HT-29 (cell line): ENCODE measurements at places on chromosomes 5 and 9.
A peak's percentile ranks its signal among the peaks of the same experiment; 100 is the strongest.

GRCh38 chr5:33321026-33321425 lies 119.7 kb upstream of the TARS1 start:
- DNase-seq: no peak

DNA sequence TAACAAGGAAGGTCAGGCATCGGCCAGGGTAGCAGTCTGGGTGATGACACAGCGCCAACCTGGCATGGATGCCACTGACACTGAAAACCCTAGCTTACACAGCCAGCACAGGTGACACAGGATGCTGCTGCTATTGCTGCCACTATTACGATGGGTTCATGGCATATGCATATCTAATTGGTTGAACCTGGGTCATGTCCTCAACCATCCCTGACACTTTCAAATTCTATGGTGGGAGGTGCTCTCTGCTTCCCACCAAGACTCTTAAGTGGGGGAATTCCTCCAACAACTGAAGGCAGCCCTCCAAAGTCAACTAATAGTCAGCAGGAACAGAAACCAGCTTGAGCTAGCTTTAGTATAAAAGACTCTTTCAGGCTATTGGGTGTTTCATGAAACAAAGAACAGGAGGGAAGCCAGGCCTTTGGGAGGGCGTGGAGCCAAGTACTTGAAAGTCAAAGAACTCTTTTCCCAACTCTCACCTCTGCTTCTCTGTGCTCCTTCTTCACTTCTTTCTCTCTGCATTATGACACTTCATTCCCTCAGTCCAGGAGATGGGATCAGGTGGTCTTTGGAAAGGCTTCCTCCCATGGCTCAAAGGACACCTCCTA lies 21.3 kb downstream of the PTTG1 start:
- DNase-seq: no peak

- DNase-seq: no peak
Observed at GRCh38 chr5:181099602-181100086, 31.3 kb downstream of the OR2V1 start.

DNA sequence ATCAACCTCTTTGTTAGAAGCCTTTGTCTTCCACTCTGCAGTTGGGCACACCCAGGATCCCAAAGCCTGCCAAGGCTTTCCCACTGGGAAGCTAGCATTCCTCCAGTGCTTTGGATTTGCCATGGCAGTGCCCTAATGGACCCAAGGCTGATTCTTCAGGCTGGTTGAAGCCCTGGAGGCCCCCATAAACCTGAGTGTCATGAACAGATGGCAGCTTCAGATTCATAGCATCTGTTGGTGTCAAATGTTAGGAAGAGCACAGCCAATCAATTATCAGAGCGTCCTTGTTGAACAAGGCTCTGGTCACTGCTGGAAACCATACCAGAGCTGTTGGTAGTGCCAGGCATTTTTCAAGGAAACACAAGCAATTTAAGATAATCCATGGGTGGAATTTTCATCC lies 241.1 kb upstream of the KLF4 start:
- no peak for DNase-seq

DNA sequence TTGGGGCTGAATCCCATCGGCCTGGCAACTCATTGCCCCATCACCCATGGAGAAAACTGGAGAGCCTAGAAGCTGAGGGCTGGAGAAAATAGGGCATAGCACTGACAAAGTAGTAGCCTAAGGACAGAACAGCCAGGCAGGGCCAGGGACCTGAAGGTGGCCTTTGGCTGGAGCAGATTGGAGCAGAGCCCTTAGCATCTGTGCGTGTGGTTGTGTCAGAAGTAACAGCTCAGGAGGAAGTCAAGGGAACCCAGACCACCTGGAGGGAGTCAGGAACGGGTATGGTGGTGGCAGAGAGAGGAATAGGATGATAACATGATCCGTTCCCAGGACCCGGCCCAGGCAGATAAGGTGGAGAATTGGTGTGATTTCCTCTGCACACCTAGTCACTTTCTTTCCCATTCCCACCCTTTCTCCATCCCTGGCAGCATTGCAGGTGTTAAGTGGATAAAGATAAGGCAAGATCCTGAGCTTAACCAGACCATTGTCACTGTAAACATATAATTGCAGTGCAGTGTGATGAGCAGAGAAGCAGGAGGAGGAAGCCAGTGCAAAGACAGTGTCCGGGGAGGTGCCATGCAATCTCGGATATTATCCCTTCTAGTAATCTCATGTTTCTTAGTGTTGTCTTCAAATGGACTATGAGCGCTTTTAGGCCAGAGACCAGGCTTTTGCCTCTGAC lies 67.0 kb downstream of the NDFIP1 start:
- no peak for DNase-seq

DNA sequence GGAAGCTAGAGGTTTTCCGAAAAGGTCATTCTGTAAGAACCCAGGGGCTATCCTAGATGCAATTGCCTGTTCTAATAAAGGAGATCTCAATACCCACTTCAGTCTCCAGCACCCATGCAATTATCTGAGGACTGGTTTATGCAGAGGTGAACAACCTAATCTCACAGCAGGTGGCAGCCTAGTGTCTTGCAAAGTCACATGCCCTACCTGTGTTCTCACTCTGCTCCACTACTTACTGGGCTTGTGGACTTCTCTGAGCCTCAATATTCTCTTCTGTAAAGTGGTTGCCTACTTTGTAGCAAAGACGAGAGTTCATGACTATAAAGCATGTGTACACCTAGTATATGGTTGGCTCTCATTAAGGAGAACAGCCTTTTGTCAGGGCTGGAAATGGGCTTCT lies 21.0 kb upstream of the ALDH1B1 start:
- DNase-seq: peak; percentile 46

DNA sequence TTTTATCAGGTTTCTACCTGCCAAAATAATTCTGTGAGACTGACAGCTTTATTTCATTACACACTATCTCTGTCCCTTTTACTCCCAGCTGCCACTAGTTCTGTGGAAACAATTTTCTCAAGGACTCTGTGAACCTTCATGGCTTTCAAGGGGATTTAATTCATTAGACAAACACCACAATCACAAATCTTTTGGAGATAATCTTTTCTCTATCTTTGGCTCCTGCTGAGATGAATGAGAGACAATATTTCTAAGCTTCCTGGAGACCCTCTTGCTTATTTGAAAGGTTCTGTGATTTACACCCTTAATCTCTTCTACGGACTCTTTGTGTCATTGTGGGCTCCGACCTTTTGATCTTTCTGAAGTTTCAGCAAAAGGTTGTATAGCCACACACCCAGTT lies 222.6 kb downstream of the PRDM9 start:
- no peak for DNase-seq

DNA sequence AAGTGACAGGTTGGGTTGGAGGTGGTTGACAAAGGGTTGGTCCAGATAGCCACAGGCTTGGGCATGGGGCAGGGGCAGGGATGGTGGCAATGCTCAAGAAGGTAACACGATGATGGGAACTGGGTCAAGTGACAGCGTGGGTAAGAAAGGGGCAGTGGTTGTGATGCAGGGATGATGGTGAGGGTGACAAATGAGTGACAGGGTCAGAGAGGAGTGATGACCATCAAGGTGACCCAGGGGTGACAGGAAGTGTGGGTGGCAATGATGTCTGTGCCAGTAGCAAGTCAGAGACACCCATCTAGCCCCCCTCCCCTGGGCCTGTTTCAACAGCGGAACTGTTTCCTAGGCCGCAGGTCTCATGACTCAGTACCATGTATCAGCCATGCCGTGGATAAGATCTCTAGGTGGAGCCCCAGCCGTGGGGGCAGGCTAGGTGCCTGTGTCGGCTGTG lies 20.5 kb downstream of the AQP3 start:
- DNase-seq: peak; percentile 52

DNA sequence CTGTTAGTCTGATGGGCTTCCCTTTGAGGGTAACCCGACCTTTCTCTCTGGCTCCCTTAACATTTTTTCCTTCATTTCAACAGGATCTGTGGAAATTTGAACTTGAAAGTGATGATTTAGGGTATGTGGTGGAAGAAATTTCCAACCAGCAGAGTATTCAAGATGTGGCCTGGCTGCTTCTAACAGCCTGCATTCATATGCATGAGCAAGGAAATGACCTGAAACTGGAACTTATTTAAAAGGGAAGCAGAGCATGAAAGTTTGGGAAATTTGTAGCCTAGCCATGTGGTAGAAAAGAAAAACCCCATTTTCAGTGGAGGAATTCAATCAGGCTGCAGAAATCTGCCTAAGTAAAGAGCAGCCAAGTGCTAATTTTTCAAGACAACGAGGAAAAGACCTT lies 41.7 kb downstream of the UNC13B start:
- DNase-seq: no peak

- no peak for DNase-seq
Observed at GRCh38 chr5:86797677-86798076, 179.9 kb downstream of the COX7C start.

- DNase-seq: peak; percentile 41
Observed at GRCh38 chr5:135488727-135489465, 36.7 kb upstream of the TIFAB start.

- peak; percentile 56 for DNase-seq
Observed at GRCh38 chr5:65760504-65761275, 38.7 kb downstream of the NLN start.

GRCh38 chr9:12538842-12539579 lies 154.2 kb upstream of the TYRP1 start:
- DNase-seq: no peak

DNA sequence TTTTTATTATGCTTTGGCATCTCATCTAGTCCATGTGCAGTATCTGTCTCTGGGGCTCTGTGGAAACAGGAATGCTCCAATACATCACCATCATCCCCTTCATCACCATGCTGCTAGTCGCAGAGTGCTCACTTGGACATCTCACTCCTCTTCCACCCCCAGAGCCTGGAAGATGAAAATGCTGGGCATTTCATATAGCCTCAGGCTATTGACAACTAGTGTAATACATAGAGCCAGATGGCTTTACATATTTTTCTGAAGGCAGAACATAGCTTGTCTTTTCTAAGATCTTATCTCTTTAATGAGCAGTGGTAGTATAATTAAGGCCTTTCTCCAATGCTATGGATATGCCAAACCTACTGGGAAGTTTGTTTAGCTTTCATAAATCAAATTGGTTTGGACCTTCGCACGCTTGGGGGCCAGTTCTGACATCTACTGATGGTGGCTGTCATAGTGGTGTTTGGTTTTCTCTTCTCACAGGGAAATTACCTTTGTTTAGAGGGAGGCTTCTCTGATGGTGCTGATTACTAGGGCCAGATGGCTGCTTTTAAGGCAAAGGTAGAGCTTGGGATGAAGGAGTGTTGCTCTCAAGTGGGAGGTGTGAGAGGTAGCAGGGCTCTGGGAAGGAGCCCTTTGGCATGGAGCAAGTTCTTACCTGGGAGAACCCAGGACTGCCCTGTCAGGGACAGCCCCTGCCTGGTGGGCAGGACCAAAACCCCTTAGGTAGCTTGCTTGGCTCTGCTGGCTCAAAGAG lies 63.1 kb upstream of the CXCL14 start:
- DNase-seq: no peak

DNA sequence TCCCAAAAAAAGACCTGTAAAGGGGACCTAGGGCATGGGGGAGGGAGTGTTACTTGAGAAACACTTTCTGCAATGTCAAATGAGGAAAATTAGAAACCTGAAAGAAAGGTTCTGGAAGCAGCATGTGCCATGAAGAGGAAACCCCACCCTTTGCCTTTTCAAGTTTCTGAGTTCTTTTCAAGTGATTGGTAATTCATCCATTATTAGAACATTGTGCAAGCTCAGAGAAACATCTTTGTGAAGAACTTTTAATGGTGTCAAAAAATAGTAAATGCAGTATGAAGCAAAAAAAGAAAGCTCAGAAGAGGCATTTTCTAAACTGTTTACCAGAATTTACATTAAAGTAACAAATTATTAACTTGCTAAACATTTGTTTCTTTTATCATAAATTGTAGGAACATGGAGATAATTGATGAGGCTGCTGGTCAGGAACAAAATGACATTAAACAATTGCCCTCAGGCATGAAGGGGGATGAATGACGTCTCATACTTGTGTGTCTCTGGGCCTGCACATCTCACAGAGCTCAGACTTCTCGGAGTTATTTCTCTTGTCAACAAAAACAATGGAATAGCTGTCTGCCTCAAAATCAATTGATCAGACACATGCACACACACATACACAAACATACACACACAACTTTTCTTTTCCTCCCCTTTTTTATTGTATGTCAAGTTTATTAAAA lies 1946.0 kb upstream of the CDH6 start:
- DNase-seq: no peak

DNA sequence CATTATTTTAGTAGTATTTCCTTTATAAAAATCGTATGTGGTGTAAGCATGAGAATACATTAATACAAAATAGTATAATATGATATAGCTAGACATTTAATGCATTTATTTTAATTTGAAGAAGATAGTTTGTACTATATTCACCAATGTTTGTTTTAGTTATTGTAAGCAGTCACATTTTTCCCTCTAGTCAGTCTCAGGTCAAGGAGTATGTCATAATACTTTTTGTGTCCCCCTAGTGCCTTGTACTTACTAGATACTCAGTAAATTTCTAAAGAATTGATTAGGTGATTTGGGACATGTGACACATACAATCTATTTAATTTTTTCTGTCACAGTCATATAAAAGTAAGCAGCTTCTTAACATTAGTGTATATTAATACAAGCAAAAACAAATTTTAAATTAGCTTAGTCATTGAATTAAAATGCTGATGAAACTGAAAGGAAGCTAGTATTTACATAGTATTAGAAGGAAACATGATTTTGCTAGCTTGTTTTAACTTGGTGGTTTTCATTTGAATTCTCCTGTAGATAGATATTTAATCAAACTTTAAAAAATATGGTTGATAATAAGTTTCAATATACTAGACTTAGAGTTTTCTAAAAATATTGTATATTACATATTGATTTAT lies 242.2 kb downstream of the FER start:
- DNase-seq: no peak

GRCh38 chr5:179765400-179765799 lies 28.4 kb upstream of the LTC4S start:
- no peak for DNase-seq

GRCh38 chr5:62576570-62577170 lies 1.9 kb upstream of the LRRC70 start:
- no peak for DNase-seq

GRCh38 chr5:159010661-159011442 lies 88.9 kb downstream of the EBF1 start:
- no peak for DNase-seq

DNA sequence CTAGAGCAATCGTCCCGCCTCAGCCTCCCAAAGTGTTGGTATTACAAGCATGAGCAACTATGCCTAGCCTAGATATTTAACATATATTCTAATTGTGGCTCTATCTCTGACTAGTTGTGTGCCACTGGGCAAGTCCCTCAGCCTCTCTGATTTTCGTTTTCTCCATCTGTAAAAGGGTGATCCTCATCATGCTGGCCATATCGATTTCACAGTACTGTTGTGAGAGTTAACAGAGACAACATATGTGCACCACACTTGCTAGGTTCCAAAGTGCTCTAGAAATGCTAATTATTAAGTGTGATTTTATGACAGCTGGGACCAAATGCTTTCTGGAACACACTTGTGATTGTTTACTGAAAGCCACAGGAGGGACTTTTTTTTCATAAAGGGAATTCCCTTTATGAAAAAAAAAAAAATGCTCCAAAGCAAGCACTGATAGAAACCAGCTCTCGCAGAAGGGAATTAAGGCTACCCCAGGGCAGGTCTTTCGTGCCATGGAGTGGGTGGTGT lies 78.5 kb upstream of the EPB41L4B start:
- no peak for DNase-seq
